ENCODE measurements at places on chromosomes 5 and 9.

GRCh38 chr5:139600336-139600949 lies 39.3 kb downstream of the UBE2D2 start:
- no peak for DNase-seq

DNA sequence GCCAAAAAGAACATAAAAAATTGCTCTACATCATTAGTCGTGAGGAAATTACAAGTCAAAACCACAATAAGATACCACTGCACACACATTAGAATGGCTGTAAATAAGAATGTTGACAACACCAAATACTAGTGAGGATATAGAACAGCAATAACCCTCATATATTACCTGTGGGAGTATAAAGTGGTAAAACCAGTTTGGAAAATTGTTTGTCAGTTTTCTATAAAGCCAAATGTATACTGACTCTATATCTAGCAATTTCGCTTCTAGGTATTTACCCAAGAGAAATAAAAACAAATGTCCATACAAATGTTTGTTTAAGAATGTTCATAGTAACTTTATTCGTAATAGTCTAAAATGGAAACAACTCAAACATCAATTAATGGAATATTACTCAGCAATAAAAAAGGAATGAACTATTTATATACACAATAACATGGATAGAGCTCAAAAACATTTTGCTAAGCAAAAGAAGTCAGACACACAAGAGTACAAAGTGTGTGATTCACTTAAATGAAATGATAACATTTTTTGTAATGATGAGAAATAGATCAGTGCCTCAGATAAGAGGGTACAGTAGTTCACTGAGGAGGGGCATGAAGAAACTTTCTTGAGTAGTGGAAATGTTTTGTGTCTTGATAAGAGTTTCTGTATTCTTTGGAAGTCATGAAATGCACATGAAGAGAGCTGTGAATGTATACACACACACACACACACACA lies 219.6 kb upstream of the ZNF462 start:
- no peak for DNase-seq

GRCh38 chr9:132094314-132094791 lies 14.7 kb upstream of the MED27 start:
- no peak for DNase-seq

DNA sequence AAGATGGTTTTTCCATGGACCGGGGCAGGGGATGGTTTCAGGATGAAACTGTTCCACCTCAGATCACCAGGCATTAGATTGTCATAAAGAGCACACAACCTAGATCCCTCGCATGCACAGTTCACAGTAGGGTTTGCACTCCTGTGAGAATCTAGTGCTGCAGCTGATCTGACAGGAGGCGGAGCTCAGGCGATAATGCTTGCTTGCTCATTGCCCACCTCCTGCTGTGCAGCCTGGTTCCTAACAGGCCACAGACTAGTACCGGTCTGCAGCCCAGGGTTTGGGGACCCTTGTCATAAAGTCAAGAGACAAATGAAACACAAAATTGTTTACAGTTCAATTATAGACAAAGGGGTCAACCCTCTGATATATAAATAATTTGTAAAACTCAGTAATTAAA lies 101.7 kb downstream of the RANBP17 start:
- DNase-seq = no peak

DNA sequence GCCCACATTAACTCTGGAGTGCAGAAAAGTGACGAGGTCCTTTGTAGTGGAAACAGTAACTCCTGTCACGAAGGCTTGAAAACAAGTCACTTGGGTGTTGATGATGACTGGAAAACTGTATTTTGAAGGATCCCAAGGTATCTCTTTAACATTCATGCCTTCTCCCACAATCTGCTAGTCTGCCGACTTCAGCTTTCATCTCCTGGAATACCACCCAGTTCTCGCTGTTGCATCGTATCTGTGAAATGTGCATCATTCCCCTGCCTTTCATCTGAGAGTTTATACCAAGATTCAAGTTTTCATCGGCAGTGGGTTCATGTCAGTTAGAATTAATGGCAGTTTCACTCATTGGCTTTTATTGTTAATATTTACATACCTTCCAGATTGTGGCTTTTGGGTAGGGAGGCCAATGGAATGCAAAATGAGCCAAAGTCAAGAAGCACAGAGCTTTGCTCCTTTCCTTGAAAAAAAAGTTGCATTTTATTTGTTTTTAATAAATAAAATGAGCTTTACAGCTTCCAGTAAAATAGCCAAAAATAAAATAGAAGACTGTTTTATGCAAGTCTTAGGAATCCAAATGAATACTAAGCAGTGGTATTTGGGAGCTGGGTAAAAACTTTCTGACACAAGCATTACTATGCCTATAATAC lies 575.2 kb upstream of the WWC1 start:
- DNase-seq = no peak

DNA sequence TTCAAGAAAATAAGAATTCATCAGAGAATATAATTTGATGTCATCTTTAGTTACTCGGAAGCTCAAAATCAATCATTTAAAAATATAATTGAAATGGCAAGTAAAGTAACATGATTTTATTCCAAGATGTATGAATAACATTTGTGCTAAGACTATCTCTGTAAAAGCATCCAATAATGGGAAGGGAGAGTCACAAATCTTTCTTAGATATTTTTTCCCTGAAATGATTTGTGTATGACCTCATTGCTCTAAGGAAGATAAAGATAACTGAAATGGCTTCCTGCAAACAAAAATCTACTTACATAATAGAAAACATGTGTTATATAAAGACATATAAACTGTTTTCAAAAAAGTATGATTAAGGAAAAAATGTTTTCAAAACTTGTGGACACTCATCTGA lies 97.4 kb upstream of the FGF10 start:
- DNase-seq = no peak

DNA sequence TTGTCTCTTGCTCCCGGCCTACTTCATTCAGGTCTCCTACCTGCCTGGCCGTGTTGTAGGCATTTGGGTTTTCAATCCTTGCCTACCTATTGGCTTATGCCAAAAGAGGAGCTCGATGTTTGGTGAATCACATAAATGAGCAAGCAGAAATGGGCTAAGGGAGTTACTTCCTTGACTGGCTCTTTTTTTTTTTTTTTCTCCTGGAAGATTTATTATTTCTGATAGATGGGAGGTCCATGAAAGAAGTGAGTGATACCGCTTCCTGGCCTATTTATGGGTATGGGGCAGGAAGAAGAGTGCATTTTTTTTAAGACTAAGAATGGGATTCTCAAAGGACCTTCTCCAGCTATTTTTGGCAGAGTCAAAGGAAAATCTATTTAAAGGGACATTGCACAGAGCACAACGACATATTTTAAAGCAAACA lies 294.1 kb downstream of the ARHGAP26 start:
- DNase-seq = no peak

GRCh38 chr5:125970631-125971307 lies 452.4 kb upstream of the GRAMD2B start:
- DNase-seq = no peak

GRCh38 chr5:167573370-167574127 lies 717.9 kb upstream of the WWC1 start:
- no peak for DNase-seq

DNA sequence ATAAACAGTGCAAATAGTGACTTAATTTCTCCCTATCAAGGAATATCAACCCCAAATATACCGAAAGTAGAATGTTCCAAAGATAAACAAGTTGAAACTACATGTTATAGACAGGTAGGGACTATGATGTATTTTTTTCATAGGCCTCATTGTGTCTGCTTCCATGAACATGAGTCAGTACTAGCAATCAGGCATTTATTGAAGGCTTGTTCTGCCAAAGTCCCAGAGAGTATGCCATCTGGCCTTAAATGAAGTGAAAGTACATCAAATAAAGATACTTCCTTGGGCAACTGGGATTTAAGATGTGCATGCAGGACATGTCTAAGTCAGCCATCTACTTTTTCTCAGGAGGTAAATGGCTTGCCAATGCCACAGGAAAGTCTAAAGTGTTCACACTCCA lies 6.5 kb downstream of the GHR start:
- DNase-seq = no peak

Measured in stimulated activated CD4-positive, alpha-beta T cell treated with anti-CD3 and anti-CD28 coated beads, Interleukin-12 subunit alpha, Interleukin-12 subunit beta, amount 100 ng/mL, for 4 hours (primary cell).